ENCODE measurements at places on chromosomes 7 and 10.
A peak's percentile ranks its signal among the peaks of the same experiment; 100 is the strongest.

GRCh38 chr7:138417078-138417700 lies 42.9 kb upstream of the TRIM24 start:
- DNase-seq, result no peak

DNA sequence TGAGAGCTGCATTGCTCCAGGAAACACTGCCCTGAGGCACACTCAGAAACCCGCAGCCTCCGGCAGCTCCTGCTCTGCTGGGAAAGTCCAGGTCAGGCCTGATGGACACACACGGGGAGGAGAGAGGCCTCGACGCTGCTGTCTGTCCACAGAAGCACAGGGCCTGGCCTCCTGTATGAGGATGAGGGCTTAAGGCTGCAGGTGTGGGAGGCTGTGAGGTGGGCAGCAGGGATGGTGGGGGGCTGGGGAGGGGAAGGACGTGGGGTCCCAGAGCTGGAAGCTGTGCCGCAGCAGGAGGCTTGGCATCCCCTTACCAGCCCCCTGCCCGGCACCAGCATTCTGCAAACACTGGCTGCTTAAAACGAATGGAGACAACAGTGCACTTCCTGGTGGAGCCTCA lies 186.2 kb downstream of the DNAJB6 start:
- no peak for DNase-seq

DNA sequence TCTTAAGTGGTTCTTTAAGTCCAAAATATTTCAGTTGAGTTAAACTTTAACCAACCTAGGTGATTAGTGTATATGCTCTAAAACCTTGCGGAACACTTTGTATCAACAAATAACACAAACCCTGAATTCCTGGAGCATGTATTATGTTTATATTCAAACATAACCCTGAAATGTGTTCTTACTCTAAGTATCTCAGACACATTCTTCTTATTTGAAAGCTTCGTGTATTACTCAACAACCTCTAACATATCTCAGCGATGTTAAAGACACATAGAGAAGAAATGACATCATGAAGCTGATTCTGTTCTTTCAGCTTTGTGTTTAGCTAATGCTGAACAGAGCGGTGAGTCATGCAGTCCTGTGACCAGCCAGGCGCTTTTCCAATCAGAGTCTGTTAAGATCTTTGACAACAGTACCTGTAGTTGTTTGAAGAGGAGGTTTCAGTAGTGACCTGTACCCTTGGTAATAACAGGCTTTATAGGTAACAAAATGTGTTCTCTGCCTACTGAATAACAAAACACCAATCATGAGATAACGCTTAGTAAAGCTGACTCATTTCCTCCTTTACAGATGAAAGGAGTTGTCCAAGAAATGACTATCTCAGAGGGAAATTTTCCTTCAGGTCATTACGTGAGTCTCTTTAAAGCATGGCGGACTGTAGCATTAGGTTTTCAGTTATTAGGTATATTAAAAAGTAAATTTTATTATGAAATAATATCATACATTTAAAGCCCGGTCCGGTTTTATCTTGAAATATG lies 67.3 kb upstream of the KLF6 start:
- DNase-seq, result peak; percentile 27

DNA sequence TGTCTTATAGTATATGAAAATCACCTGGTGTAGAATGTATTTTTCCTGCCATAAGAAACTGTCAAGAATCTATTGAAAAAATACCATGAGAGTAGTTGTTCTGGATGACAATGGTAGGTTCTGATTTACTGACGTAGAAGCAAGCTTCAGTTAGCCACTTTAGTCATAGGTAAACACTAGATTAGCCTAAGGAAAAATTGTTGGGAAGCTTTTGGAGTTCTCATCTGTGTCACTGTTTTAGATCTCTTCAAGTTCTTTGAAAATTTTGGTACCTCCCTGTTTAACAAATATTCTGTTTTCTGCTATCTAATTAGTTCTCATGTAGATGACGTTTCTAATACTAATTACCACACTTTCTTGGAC lies 131.8 kb downstream of the ADK start:
- DNase-seq, result no peak

GRCh38 chr7:76354981-76355730 lies 3.6 kb downstream of the YWHAG start:
- no peak for DNase-seq

DNA sequence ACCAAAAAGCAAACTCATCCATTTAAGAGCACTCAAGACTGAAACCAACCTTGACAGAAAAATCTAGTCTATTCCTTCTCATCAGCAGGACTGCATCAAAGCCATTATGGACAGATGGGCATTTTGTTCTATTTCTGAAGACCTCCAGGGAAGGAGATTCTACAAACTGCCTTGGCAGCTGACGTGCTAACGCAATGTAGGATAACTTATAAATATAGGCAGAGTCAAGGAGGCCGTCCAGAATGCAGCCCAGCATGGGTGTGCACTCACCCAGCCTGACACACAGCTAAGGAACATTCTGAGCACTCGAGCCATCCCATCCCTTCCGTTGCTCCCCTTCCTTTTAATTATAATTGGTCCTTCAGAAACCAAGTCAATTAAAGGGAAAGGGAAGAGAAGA lies 25.3 kb upstream of the NEBL start:
- no peak for DNase-seq

DNA sequence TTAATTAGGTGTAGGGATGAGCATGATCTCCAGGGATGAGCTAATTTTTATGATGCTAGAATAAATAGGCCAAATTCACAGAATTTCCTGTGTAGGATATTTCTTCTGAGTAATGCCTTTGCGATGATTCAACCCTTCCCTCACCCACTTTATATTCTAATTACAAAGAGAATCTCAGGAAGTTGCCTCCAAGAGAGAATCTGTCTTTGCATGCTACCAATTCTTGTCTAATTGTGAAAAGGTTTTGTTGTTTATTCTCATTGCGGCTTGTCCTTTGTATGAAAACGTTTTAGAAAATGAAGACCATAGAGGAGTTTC lies 6.3 kb downstream of the C7orf57 start:
- DNase-seq, result no peak

DNA sequence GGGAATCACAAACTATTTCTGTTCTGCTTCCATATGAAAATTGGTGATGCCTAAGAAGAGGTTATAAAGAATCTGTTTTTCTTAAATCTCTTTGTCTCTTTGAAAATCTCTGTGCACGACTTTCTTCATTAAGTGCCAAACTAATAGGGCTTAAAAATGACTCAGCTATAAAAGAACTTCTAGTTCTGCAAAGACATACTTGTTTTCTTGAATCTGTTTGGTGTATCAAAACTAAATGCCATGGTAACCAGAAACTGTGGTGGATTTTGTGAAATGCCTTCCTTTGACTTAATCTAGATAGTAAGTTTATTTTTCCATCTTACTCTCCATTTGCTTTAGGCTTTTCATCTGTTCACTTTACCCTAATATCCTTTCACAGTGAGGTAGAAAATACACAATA lies 417.8 kb downstream of the PARD3 start:
- DNase-seq, result no peak

- DNase-seq, result no peak
These were observed 36.5 kb upstream of the AP5Z1 start for GRCh38 chr7:4738711-4739527.

DNA sequence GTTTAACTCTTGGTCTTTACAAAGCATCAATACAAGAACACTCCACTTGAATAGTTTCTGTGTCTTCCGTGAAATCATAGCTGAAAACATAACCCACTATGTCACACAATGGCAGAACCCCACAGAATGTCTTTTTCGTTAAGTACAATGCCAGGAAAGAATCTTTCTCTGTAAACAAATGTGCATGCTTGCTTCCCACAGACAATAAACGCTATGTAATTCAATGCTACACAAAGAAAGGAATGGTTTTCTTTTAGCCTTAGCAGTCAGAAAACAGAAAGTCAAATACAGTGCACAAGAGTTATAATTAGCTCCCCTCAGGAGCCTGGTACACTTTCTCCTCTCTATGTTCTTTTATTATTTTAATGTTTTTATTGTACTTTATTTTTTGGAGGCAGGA lies 186.1 kb downstream of the SRPK2 start:
- DNase-seq, result no peak

DNA sequence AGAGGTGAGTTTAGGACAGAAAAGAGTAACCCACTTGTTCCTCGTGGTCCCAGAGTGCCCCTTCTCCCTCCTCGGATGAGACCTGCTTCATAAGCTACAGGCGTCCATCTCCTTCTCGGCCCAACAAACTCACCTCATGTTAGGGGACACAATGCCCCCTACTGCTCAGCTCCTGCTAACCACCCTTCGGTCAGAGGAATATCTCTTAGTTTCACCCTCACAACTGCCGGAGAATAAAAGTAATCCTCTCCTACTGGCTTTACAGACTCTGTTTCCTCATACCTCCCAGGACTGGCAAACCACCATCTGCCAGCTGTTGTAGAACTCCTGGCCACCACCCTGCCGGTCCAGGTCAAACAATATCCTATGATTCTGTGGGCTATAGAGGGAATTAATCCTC lies 3.2 kb downstream of the AKR1B15 start:
- no peak for DNase-seq

DNA sequence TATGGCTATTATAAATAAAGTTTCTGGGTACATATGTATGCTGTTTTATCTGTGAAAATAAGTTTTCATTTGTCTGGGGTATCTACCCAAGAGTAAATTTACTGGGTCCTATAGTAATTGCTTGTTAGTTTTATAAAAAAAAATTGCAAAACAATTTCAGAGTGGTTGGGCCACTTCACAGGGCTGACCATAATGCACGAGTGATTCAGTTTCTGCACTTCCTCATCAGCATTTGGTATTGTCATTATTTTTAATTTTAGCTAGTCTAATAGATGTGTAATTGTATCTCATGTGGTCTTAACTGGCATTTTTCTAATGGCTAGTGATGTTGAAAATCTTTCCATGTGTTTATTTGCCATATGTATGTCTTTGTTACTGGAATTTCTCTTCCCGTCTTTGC lies 452.4 kb upstream of the AKR1E2 start:
- no peak for DNase-seq

DNA sequence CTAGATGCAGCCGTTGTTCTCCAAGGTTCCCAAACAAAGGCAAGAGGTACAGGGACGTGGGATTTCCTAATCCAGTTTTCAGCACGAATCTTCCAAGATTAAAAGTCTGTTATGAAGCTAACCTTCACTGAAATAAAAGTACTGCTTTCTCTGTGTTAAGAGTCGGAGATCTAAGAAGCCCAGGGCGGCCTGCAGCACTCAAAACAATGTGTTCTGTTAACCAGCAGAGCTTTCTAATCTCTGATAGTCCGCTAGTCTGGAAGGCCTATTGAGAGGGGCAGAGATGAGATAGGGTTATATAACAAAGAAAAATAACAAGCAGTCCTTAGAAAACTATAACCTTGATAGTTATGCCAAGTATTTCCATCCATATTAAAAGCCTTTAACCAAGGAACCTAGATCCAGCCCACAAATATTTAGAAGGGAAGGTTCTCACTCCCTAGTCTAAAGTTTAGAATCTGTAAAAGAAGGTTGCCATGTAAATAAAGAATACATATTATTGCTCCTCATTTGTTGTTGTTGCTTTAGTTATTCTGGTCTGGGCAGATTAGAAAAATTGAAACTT lies 106.3 kb upstream of the SVIL start:
- no peak for DNase-seq

DNA sequence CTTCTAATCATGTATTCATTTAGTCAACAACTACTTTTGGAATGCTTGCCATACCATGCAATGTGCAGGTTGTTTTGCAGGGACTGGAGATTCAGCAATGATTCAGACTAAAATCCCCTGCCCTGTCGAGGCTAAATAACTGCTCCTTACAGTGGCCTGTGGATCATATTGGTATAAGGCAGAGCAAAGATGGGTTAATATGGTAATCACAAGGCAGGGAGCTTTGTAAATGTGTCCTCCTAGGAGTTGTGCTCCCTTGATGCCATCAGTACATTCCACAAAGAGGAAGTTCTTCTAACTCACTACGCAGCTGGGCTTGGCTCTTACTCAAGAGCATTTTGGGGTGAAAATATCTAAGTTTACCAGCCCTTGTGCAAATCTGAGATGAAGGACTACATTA lies 614 bp upstream of the IFIT2 start:
- DNase-seq, result no peak

DNA sequence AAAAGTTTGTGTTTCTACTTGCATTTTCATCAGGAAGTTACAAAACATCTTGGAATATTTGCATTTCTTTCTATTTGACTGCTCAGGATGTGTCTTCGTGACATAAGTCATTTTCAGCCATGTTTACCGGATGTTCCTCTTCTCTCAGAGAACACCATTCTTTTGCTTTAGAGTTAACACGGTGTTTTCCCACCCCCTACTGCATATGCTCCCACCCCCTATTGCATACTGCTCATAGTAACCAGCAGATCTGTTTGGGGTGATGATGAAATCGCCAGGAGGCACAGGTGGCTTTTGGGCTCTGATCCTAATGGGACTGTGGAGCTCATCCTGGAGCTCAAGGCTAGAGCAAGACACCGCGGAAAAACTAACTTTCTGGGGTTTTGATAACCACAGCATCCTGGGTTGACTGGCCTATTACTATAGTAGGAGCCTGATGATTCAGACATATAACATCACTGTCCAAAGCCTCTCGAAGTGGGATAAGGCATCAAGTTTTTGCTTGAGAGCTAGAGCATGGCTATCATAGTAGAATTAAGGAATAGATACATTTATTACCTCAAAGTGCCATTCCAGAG lies 65.1 kb upstream of the BET1 start:
- DNase-seq, result no peak

- DNase-seq, result no peak
These were observed 16.1 kb downstream of the COL26A1 start for GRCh38 chr7:101378751-101379174.

DNA sequence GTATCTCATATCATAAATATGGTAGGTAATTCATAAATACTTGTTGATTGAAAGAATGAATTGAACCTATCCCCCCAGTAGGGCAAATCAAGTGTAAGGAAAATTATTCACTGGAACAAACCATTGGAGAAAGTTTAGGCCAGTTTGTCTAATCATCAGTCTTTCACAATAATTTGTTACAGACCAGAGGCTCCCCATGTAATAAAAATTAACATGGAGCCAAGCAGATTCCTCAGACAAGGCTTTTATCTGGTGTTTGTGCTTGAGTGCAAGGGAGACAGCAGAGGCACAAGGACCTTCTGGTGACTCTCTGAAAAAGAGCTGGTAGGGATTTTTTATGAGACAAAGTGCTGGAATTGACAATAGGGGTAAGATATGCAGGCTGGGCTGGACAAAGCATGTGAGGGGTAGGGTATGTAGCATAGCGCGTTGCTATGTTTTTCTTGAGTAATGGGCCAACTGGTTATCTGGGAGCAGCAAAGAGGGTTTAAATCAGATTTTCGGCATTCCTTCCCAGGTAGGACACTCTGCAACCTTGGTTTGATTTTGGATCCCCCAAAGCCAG lies 7.8 kb upstream of the PANK1 start:
- DNase-seq, result no peak

DNA sequence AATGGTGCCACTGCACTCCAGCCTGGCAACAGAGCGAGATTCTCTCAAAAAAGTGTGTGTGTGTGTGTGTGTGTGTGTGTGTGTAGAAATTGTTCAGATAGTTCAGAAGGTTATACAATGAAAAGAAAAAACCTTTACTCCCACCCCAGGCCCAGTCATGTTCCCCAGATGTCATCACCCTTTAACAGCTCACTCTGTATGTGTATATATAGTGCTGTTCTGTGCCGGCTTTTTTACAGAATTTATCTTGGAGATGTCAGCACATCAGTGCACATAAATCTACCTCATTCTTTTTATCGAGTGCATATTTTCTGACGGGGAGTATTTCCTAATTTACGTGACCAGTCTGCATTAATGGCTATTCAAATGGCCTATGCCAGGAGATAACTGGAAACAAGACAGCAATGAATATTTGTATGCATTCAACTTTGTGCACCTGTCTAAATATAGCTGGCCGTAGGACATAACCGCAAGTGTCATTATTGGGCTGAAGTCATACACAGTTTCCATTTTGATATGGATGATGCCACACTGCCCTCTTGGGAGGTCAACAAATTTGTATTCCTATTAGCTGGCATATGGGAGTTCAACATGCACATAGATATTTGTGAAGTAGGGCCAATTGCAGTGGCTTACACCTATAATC lies 11.7 kb downstream of the NIPSNAP2 start:
- DNase-seq, result no peak

Measured in stimulated activated CD8-positive, alpha-beta memory T cell treated with anti-CD3 and anti-CD28 coated beads, Interleukin-4, amount 100 ng/mL, for 1 hour (primary cell).